ENCODE measurements at places on chromosomes 5 and 9. TPM values are rescaled to one million over a fixed set of nuclear protein-coding genes. Genes with fewer than 3 reads are reported as not detected.

The AGPAT2 gene
- 16.1 TPM for total RNA-seq

The OR13C5 gene
- not detected for total RNA-seq

The FAM153A gene
- 27.3 TPM for total RNA-seq

The PCDHAC1 gene
- not detected for total RNA-seq

Measured in activated naive CD8-positive, alpha-beta T cell treated with anti-CD3 and anti-CD28 coated beads for 36 hours (primary cell).